ENCODE measurements at places on chromosomes 13 and 19. TPM values are rescaled to one million over a fixed set of nuclear protein-coding genes. Genes with fewer than 3 reads are reported as not detected.

Gene FXYD3
- not detected for total RNA-seq

Gene CGB5
- not detected for total RNA-seq

Gene WDFY2
- 5.6 TPM for total RNA-seq

Gene PSG7
- not detected for total RNA-seq

Gene ZNF100
- total RNA-seq = 3.7 TPM

Gene SLC8A2
- total RNA-seq = 6.7 TPM

Gene ZNF878
- not detected for total RNA-seq

Gene EXOC3L2
- 5.4 TPM for total RNA-seq

Gene DPY19L3
- total RNA-seq = 18.3 TPM

Gene MADCAM1
- total RNA-seq = 0.70 TPM

Gene FCER2
- total RNA-seq = not detected

Gene IGFL2
- 0.17 TPM for total RNA-seq

Gene FGF21
- 0.35 TPM for total RNA-seq

Gene EFNB2
- 17.1 TPM for total RNA-seq

Gene KLK15
- total RNA-seq = not detected

Gene FOSB
- 10.3 TPM for total RNA-seq

Gene PLK5
- 0.14 TPM for total RNA-seq

Gene ZNF888
- 4.6 TPM for total RNA-seq

Gene SLC1A6
- 0.62 TPM for total RNA-seq

Gene RASIP1
- total RNA-seq = 4.6 TPM

Gene DZIP1
- total RNA-seq = 21.4 TPM

Gene SLITRK5
- 0.55 TPM for total RNA-seq

Gene EDNRB
- 32.9 TPM for total RNA-seq

Gene DIRAS1
- 12.2 TPM for total RNA-seq

Gene CEACAM1
- 0.42 TPM for total RNA-seq

Gene TMEM143
- total RNA-seq = 17.4 TPM

Gene FAM124A
- 38.6 TPM for total RNA-seq

Gene KIR3DL2
- total RNA-seq = not detected

Gene ADM5
- 1.4 TPM for total RNA-seq

Gene SLC25A41
- 1.2 TPM for total RNA-seq

Gene PTPRH
- 2.3 TPM for total RNA-seq

Gene CLEC17A
- not detected for total RNA-seq

Gene HSPB6
- 0.48 TPM for total RNA-seq

Gene KIR3DL1
- not detected for total RNA-seq

Gene LILRA2
- total RNA-seq = not detected

Gene PEX11G
- total RNA-seq = 3.5 TPM

Gene ZNF419
- 12.5 TPM for total RNA-seq

Gene CCDC8
- total RNA-seq = 44.3 TPM

Gene FAM216B
- total RNA-seq = not detected

Gene LSR
- total RNA-seq = 134 TPM

Gene ZNF560
- total RNA-seq = not detected

Gene S1PR5
- 16.1 TPM for total RNA-seq

Gene ZNF112
- total RNA-seq = 3.4 TPM

Gene PRODH2
- total RNA-seq = not detected

Gene PGLYRP2
- not detected for total RNA-seq

Gene ELAVL1
- total RNA-seq = 86.8 TPM

Gene ATCAY
- 17.9 TPM for total RNA-seq

Gene RUBCNL
- 3.2 TPM for total RNA-seq

Measured in H7 (cell line).